Foreskin keratinocyte (primary cell): ENCODE measurements at places on chromosomes 3 and 15. TPM values are rescaled to one million over a fixed set of nuclear protein-coding genes. Genes with fewer than 3 reads are reported as not detected.
A peak's percentile ranks its signal among the peaks of the same experiment; 100 is the strongest.

DNA sequence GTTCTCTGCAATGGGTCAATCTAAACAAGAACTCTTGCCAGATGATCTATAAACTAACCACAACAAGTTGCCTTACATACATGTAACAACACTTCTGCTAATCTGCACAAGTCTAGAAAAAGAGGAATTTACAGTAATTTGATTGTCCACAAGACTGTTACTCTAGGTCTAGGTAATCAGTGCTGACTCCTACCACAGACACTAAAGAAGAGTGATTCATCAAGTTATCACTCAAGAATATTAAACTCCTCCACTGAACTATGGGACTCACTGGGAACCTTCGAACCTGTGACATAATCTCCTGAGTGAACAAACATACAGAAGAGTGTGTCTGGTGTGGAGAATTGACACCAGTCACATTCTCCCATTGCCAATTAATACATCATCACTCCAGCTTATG lies 138.3 kb downstream of the ANXA2 start:
- no peak for DNase-seq

DNA sequence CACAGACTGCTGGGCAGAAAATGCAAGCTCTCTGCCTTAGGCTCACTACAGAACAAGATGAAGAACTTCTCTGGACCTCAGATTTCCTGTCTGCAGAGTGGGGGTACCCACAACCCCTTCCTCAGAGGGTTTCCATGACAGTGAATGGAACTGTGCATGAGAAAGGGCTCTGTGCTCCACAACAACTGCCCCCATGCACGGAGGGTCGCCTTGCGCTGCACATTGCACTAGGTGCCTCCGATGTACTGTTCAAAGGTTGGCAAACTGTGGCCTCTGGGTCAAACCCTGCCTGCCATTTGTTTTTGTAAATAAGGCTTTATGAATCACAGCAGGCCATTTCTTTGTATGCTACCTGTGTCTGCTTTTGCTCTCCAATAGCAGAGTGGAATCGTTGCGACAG lies 172.0 kb downstream of the RAB11A start:
- DNase-seq: no peak

DNA sequence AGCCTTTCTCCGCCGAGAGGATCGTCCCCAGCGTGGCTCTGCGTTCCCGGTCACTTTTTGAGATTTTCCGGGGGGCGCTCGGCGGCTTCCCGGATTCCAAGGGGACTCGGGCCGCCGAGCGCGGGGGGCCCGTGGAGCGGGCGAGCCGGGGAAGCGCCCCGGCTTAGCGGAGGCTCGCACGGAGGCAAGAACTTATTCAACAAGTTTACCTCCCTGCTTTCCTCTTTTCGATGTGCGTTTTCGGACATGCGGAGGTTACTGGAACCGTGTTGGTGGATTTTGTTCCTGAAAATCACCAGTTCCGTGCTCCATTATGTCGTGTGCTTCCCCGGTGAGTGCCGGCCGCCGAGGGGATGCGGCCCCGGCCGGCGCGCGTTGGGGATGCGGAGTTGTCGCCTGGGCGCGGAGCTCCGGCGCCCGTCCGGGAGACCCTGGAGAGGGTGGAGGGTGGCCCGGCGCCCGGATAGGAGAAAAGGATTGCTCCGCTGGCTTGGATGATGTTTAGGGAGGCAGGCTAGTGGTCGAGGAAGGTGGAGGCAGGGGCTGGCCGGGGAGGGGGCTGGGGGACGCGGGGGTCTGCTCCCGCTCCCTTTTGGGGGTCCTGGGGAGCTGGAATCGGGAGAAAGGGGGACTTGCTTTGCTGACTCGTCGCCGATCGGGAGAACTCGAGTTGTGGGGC lies 810 bp downstream of the PTPRG start:
- DNase-seq: peak; percentile 18

DNA sequence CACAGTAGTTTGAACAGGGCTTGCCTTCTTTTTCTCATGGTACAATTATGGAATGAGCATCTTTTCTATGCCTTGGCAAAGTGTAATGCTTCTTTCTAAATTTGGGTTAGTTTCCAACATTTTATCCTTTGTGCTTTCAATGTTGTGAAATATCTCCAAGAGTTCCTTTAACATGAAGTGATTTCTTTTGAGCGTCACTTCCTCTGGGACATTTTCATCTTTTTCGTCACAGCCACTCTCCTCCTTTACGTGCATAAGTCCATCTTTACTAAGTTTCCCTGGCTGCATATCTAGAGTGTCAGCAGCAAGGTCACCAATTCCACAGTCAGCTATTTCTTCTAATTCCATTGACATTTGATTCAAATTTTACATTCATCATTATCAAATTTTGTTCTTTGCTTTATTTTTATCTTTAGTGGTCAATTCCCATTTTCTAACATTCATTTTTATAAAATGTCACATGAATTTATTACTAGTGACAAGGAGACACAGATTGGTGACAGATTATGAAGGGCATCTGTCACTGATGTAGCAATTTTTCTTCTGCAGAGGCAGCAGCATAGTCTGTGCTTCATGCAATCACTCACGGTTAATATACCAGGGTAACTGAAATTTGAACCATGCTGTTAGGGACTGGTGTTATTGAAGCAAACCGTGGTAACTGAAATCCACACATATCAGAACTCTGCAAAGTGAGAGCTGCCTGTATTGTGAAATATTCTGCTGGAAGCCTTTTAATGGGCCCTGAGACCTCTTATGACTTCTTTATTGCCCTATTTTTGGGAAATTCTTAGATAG lies 126.5 kb upstream of the THBS1 start:
- no peak for DNase-seq

DNA sequence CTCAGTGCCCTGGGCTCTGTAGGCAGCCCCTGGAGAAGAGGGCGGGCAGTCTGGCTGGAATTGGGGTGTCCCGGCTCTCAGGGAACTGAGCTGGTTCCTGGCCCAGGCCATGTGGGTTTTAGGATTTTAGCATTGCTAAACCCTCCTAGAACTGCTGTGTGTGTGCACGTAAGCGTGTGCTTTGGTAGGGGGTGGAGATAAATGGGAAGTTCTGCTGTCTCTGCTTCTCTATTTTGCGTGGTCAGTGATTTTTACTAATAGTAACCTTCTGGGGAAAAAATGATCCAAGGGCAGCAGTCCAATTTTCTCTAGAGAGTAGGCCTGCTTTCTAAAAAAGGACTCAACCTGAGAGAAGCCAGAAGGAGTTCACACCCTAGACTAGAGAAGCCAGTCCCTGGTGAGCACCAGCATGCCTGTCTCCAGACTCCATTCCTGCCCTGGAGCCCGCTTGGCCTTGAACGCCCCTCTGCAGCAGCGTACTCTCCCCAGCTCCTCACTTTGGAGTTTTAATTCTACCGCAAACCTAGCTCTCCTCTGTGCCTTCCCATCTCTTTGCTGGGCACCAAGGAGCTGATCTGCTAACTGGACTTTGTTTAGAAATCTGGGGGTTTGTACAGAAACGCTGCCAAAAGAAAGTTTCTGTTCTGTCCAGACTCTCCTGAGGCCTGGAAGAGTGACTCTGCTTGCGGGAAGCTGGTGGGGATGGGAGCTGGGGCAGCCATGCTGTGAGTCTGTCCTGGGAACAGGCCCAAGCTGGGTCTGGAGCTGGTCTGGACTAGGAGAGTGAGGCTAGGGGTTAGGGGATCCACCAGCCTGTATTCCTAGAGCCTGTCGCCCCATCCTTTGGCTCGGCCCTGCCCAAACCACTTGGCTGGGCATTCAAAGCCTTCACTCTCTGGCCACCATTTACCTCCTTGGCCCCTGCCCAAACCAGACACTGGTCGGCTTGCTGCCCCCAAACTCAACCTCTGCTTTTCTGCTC lies 19.7 kb downstream of the CORO2B start:
- no peak for DNase-seq

DNA sequence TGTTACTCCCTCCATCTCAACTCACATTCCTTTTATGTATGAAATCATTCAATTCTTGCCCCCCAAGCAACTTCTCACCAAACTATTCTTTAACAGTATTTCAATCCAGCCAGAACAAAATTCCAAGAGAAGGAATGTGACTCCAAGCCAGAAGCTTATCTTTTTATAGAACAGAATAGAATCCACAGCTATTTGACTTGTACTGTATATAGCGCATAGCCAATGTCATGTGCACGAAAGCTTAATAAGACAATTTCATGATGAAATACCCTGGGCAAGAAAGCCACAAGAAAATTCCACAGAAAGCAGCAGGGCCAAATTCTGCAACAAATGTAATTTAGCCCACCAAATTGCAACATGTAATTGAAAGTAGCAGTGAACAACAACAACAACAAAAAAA lies 127.6 kb upstream of the UBE2E2 start:
- DNase-seq: no peak

DNA sequence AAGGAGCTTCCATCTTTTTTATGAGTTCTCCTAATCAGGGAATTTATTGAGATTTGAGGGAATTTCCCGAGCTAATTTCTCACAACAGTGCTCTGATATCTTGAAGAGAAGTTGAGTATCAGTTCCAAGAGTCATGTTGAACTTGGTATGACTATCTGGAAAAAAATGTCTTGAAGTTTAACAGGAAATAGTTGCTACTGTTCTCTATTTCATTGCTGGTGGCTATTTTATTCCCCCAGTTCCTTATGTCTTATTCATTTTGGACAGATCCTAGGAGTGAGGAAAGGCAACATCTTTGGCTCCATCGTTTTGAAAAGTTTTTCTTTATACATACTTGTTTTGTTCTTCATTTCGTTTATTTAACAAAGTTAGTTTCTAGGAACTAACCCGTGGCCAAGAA lies 307.8 kb upstream of the AGTR1 start:
- DNase-seq: no peak

DNA sequence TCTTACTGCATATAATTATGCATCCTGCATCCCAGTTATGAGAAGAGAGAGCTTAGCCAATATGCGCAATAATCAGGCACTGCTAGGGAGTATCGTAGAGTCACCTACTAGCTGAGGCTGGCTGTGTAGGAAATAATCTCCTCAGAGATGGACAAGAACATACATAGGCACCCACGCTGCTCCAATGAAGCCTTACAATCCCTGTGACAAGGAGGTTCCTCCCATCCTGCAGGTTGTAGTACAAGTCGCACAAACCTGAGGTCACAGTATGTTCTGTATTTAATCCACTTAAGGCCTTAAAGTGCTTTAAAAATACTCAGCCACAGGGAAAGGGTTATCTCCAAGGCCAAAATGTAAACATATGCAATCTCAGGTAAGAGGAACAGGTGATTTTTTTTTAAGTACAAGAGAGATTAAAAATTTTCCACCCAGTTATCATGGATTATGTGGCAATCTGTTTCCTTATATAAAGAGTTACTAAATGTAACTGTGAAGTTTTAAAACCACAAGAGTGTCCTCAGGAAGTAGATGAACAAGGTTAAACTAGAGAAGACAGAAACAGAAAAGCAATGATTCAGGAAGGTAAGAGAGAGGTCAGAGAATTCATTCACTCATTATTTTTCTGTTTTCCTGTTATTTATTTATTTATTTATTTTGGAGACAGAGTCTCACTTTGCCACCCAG lies 7.5 kb upstream of the COLQ start:
- DNase-seq: no peak

- DNase-seq: no peak
These were observed 105.7 kb upstream of the TRPM1 start for GRCh38 chr15:31207246-31207645.

DNA sequence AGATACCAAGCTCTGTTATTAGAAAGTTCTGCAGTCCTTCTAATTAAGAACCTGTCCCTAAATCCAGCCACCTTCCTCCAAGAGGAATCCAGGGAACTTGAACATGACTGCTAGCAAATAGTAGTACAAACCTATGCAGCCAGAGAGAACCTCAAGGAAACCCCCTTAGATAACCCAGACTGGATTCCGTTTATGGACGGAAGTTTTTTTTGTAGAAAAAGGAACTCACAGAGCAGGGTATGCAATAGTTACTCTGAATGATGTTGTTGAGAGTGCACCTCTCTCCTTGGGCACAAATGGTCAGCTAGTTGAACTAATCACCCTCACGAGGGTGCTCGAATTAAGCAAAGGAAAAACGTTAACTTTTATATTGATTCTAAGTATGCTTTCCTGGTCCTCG lies 40.8 kb downstream of the TM4SF18 start:
- no peak for DNase-seq

- DNase-seq: peak; percentile 35
These were observed 9.2 kb upstream of the TMEM212 start for GRCh38 chr3:171833789-171834460.

- DNase-seq: no peak
These were observed 86.8 kb downstream of the LARS2 start for GRCh38 chr3:45475145-45475544.

GRCh38 chr15:74441248-74441941 lies 7.6 kb upstream of the SEMA7A start:
- DNase-seq: no peak

- DNase-seq: no peak
These were observed 48.5 kb downstream of the MED12L start for GRCh38 chr3:151133917-151134450.

DNA sequence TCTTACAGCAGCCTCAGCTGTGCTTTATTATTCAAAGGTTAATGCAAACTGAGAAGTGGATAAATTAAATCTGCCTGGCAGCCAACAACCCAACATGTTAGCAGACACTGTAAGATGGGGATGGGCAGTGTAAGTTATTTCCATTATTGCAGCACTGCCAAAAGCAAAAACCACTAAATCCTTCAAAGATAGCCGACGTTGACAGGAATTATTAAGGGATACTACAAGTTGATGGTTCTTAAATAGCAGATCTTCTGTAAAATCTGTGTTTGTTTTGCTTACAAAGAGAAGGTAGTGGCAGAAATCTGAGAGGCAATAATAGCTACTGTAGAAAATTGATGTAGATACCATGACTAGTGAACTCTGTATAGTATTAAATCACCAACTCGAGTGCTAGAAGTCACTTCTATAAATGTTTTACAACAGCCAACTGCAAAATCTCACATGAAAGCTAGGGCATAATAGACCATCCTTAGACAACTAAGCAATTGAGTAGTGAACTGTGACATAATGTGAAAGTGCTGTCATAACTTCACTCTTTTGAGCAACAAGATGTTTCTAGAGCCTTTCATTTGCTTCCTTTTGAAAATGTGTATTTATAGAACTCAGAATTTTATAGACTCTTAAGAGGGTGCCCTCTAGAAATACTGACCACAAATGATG lies 278.6 kb downstream of the UBE2E2 start:
- no peak for DNase-seq

DNA sequence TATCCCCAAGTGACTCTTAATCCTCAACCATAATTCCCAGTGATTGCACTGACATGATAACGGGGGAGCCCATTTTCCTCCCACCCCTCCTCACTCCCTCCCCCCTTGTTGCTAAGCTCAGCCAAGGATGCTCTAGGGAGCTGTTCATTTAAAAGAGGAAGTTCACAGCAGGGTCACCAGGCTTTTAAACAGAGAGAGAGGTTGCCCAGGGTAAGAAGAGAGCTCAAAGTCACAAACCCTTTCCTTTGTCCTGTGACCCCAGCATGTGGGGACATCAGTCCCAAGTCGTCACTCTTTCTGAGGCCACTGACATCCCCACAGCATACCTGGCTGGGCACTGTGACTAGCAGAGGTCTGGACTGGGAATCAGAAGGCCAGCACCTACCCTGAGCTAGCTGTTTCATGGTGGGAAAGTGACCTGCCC lies 144.1 kb downstream of the RORA start:
- no peak for DNase-seq

GRCh38 chr3:37964716-37965115 lies 25.9 kb upstream of the VILL start:
- DNase-seq: no peak

GRCh38 chr3:58478781-58479180 lies 13.1 kb upstream of the KCTD6 start:
- DNase-seq: no peak

RYK gene
- 76.8 and 81.9 TPM in 2 replicates for total RNA-seq

SLC28A1 gene
- total RNA-seq: not detected in 2 replicates

NECTIN3 gene
- total RNA-seq: 7.4 and 8.2 TPM in 2 replicates

RCCD1 gene
- 14.4 and 16.5 TPM in 2 replicates for total RNA-seq

GHSR gene
- not detected in 2 replicates for total RNA-seq

GOLGA6D gene
- not detected in 2 replicates for total RNA-seq

TMEM212 gene
- total RNA-seq: not detected in 2 replicates

DNAH12 gene
- under 0.01 TPM in 1 of 2 replicates, not detected in the other for total RNA-seq

CCDC33 gene
- not detected in 2 replicates for total RNA-seq

VEPH1 gene
- 0.32 and 0.82 TPM in 2 replicates for total RNA-seq
